ENCODE measurements at places on chromosomes 6 and 20.

DNA sequence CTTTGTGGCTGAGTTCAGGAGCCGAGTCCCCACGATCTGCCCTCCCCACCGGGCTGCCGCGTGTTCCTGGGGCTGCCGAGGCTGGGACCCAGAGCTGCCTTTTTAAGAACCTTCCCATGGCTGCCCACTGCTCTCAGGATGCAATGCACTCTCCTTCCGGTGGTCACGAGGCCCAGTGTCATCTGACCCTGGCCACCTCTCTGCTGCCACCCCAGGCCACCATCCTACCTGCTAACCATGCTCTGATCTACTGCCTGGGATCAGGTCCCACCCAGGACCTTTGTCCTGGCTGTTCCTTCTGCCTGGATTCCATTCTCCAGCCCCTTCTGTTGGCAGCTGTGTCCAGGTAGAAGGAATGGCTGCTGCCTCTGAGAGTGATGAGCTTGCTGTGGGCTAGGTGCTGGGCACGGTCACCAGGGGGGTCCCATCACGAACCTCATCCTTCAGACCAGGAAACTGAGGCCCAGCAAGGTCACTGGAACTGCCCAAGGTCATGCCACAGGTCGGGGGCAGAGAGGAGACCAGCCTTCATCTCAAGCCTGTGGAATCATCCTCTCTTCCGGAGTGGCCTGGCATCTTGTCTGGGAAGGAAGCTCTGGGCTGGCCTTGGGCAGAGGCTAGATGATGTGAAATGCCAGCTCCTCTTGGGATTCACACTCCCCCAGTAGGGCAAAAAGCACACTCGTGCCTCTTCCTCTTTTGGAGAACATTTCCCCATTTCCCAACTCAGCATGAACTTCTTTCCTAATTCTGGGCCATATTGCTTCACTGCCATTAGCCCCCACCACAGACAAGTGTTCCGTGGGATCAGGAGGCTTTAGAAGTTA, 20.5 kb downstream of the PCK1 start:
- DNase-seq, result no peak

GRCh38 chr6:155341130-155341828, 27.0 kb upstream of the TFB1M start:
- DNase-seq, result no peak

GRCh38 chr6:159890792-159891191, at the start of gene MAS1:
Gene MAS1, plus strand, starts transcription at chr6:159890988. Its CDS starts 15,968 bp downstream, at chr6:159906956.
- no peak for DNase-seq

DNA sequence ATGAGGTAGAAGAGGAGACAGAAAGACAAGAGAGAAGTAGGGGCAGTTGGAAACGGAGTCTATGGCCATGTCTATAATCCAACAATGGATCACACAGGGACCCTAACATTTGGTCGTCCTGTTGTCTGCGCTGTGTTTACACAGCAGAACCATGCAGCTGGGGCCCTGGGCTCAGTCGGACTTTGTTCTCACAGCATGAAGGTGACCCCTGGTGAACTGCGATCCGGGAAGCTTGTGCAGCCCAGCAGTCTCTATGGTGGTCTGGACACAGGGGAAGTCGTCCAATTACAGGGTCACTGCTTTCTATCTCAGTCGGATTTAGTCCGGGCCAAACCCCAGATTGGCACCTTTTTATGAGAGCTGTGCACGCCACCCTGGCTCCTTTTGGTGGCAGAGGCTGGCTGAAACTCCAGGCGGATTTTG, 153.6 kb downstream of the FOXA2 start:
- DNase-seq, result no peak

DNA sequence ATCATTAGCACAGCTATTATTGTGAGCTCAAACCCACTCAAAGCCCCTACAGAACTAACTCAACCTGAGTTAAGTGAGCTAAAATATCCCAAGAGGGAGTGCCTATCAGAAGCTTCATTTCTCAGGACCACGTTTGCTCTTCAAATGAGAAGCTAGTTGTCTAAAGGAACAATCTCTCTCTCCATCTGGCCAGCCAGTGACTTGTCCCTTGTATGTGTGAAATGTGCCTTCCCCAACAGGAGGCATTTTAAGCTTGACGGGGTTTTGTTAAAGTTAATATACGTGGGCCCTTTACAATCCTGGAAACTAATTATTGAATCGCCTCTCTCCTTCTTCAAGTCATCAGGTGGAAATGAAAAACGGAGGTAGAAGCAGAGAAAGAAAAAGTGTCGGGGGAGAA, 62.0 kb downstream of the TRERF1 start:
- DNase-seq, result no peak

DNA sequence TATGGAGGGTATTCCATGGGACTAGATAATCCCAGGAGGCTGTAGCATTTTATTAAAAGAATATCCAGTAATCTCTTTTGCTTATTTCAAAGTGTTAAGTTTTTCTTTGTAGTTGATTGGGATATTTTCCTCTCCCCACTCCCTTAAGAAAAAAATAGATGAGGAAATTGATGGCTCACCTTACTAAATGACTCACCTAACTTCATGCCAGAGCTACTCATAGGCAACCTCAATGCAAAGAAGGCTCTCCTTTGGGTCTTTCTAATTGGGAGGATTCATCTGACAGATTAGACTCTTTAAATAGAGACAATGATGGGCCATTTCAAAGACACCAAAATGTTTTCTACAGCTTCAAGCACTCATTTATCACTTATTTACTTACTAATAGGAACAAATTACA, 528.5 kb upstream of the BTBD3 start:
- no peak for DNase-seq

- peak; percentile 92 for DNase-seq
Observed at GRCh38 chr6:28648035-28648877, 122.6 kb downstream of the GPX5 start.

- DNase-seq, result no peak
Observed at GRCh38 chr20:61537239-61538182, 285.4 kb downstream of the CDH4 start.

DNA sequence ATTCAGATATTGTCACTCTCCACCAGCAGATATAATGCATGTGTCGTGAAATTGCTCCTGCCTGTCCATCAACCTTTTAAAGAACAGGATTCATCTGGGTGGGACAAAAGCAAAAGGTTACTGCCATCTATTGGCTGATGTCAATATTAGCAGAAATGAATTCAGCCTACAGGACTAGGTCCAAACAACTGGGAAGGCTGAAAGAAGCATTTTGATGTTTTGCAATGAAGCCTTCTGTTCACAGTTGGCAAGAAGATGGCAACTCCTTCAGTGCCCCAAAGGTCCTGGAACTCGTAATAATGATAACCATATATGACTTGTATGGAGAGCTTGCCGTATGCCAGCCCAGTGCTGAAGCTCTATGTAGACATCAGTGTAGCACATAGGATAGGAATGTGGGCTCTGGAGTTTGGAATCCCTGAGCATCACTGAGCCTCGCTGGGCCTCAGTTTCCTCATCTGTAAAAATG, 7.5 kb downstream of the BCAS1 start:
- no peak for DNase-seq

DNA sequence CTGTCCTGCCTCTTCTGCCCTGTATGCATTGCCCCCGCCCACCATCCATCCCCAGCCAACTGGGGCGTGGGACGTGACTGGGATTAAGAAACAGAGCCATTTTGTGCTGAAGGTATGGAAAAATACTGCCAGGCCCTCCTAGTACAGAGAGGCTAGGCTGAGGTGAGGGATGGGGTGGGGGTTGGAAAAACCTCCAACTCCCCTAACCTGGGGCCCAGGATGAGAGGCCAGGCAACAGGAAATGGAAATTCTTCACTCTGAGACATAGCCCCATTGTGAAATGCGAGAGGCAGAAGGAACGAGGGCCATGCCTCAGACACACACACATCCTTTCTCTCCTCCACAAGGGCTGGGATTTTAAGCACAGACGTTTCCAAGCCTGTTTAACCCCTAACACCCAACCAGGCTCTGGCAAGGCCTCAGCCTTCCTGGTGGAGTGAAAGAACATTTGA, 19.9 kb downstream of the KCNK5 start:
- DNase-seq, result no peak

- DNase-seq, result peak; percentile 32
Observed at GRCh38 chr20:35991142-35991771, 22.9 kb downstream of the CNBD2 start.

GRCh38 chr20:55935448-55936208, 69.7 kb downstream of the CBLN4 start:
- DNase-seq, result no peak

DNA sequence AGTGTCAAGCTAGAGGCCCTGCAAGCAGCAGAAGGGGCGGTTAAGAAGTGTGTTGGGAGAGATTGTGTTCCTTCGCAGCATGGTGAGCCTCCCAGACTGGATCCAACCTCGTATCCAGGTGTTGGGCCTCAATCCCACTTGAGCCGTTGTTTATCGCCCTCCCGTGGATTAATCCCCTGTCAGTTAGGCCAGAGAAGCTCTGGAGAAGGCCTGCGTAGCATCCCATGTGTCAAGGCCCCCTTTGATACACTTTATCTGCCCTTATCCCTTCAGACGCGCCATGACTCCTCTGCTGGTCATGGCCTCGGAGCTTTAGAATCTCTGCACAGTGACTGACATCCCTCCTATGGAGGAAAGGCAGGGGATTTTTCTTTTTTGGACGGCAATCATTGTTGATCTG, 181.0 kb downstream of the ZFP64 start:
- DNase-seq, result peak; percentile 93

- no peak for DNase-seq
Observed at GRCh38 chr6:87251225-87251624, 71.2 kb upstream of the SMIM8 start.

GRCh38 chr20:38420388-38421085, 14.6 kb downstream of the SNHG17 start:
- DNase-seq, result no peak

GRCh38 chr6:130202782-130203181, 20.0 kb downstream of the SAMD3 start:
- no peak for DNase-seq

GRCh38 chr6:120675886-120676285, 658.4 kb downstream of the TBC1D32 start:
- DNase-seq, result no peak

GRCh38 chr6:156741287-156742073, 35.7 kb upstream of the ARID1B start:
- DNase-seq, result no peak

GRCh38 chr6:48817333-48818051, 645.6 kb downstream of the MMUT start:
- no peak for DNase-seq

DNA sequence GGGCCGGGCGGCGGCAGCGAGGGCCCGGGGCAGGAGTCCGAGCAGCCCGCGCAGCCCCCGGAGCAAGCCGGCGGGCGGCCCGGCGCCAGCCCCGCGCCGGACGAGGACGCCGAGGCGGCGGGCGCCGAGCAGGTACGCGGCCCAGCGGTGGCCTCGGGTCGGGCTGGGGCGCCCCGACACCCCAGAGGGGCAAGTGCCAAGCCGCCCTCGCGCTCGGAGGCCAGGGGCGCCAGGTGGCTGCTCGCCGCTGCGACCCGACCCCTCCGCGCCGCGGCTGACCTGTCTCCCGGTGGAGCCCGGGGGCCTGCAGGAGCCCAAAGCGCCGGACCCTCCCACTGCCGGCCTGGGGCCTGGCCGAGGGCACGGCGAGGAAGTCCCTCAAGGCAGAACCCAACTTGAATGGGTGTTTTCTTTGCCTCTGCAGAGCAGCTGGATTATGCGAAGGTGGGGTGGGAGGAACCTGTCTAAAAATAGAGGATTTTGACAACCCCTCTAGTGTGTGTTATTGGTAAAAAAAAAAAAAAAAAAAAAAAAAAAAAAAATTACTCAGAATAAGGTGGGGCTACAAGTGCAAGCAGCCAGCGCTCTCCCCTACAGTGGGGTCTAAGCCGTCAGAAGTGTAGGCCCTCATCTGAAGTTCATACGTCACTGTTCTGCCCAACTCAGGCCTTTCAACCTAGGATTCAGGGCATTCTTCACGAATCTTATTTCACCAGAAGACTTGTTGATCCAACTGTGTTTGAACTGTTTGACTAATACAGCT, 609 bp downstream of the OGFRL1 start:
- DNase-seq, result no peak

DNA sequence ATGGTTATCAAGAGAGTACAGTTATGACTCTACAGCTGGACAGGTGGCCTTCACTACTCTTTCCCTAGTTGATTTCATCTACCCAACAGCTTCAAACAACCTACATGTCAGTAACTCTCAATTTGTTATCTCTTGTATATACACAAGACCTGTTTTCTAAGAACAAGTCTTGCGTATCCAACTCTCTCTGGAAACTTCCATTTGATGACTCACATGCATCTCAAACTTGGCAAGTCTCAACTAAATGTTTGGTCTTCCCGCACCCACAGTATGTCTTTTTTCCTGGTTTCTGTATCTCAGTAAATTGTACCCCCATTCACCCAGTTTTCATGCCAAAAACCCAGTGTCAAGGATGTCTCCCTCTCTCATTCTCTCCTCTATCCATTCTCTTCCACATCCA, 97.7 kb downstream of the BTBD9 start:
- no peak for DNase-seq

DNA sequence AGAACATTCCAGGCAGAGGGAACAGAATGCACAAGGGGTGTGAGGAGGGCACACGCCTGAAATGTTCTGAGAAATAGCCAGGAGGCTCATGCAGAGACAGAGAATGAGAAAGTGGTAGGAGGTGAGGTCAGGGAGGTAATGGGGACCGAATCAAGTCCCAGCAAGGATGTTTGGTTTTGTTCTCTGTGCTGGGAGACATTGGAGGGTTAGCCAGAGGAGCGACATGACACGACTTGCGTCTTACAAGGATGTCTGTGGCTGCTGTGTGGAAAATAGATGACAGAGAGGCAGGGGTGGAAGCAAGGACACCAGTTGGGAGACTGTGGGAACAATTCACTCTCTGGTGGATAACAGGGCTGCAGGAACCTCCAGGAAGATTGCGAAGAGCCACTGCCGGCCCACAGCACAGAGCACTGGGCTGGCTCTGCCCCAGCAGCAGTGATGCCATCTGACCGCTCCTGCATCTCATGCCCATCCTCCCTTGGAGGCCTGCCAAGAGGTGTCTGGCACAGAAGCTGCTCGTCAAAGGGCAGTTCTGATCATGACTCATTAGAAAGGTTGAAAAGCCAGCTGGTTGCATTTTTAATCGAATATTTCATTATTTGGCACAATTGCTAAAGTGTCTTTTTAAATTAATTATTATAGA, 57.7 kb upstream of the CD83 start:
- DNase-seq, result no peak

- no peak for DNase-seq
Observed at GRCh38 chr20:37669773-37670236, 24.0 kb upstream of the CTNNBL1 start.

DNA sequence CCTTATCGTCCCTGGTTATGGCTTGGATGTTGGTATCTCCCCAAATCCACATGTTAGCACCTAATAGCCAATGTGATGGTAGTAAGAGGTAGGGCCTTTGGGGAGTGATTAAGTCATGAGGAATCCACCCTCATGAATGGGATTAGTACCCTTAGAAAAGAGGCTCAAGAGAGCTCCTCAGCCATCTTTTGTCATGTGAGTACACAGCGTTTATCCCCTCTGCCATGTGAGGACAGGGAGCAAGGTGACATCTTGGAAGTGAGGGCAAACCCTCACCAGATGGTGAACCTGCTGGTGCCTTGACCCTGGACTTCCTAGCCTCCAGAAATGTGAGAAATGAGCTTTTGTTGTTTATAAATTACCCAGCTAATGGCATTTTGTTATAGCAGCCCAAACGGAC, 16.1 kb upstream of the SIRPB2 start:
- peak; percentile 66 for DNase-seq

GRCh38 chr20:61620174-61620573, 368.1 kb downstream of the CDH4 start:
- DNase-seq, result no peak

Data from WERI-Rb-1 (cell line).